ENCODE measurements at places on chromosomes 11 and 22.

DNA sequence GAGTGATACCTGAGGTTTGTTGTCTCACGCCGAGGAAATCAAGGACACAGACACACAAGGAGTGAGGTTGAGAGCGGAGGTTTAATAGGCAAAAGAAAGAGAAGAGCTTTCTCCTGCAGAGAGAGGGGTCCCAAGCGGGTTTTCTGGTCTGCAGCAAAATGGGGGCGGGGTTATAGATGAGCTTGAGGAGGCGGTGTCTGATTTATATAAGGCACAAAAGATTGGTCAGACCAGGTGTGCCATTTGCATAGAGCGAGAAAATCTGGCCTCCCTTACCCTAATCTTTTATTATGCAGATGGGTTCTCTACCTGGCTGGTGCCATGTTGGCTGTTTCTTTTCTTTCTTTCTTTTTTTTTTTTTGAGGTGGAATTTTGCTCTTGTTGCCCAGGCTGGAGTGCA, 11.8 kb downstream of the C11orf96 start:
- DNase-seq: no peak

DNA sequence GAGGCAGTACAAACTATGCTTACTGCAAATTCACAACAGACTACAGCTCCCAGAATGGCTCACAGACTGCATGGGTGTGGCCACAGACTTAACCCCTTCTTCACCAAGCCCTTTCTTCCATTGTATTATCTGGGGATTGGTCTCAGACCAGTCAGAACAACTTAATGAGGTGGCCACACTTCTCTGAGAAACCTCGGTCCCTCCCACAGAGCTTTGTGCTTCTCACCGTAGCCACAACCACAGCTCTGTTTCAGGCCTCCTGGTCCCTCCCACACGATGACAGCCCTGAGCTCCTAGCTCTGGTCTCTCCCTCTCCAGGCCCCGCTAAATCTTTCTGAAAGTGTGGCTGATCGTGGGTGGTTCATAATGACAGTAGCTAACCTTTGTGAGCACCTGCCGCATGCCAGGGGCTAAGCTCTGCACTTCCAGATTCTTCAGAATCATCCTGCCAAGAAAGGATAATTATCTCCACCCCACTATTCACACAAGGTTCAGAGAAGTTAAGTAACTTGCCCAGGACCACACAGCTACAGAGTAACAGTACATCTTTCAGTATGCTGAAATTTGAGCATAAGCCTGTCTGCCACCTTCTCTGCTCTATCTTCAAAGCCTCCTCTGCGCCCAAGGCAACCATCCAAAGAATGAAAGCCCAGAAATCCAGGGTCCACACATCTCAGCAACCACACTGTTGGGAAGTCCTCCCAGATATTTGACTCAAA, 5.4 kb downstream of the PDE2A start:
- no peak for DNase-seq

GRCh38 chr11:2698386-2699184, 1.2 kb downstream of the KCNQ1OT1 start:
- DNase-seq: no peak

DNA sequence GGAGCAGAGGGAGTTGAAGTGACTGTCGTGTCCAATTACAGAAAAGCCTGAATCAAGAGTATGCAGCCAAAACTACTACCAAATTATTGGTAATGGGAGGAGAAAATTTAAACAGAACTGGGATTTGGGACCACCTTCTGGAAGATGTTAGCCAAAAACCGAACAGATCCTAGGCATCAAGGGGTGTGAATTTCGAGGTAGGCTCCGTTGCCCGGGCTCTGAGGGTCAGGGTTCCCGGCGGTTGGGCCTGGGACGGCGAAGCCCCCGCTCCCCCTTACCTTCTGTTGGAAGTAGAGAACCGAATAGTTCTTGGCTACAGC, 313 bp downstream of the PRCP start:
- DNase-seq: no peak

DNA sequence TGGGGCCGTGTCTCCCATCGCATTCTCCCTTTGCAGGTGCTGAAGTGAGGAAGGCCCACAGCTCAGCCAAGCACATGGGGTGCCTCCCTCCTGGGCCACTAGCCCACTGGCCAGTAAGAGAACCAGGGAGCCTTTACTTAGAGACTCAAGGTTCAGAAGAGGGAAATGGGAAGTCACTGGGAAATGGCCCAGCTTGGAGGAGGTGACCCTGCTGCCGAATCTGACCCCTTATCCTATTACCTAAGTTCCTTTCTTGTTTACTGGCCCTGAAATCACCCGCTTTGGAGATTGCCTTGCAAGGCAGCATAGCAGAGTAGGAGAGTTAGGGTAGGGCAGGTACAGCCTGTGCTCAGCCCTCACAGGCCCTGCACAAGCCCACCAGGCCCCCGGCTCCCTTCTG, 24.4 kb downstream of the UPB1 start:
- no peak for DNase-seq

DNA sequence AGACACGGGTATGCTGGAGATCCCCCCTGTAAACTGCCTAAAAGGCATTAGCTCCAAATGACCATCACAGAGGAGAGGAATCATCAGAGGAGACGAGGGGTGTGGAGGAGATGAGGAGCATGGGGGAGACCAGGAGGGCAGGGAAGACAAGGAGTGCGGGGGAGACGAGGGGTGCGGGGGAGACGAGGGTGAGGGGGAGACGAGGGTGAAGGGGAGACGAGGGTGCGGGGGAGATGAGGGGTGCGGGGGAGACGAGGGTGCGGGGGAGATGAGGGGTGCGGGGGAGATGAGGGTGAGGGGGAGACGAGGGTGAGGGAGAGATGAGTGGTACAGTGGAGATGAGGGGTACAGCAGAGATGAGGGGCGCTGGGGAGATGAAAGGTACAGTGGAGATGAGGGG, 17.5 kb upstream of the GAL start:
- DNase-seq: no peak

GRCh38 chr22:45496451-45496941, 6.2 kb upstream of the FBLN1 start:
- no peak for DNase-seq

DNA sequence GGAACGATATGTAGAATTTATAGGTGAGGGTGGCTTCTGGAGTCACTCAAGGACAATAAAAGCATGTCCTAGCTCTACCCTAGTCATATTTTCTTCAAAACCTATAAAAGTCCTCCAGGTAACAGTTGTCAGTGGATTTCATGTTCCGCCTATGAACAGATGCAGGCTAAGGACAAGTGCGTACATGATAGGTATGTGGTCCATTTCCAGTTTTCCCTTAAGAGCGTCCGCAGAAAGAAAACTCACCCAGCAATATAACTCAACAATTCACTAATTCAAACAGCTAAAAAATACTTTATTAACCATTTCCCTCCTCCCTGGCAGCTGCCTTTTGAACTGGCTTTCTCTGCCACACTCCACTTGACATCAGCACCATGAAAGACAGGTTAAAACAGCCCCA, 50.2 kb upstream of the CCDC34 start:
- DNase-seq: no peak

GRCh38 chr11:92180664-92181251, 43.9 kb upstream of the FAT3 start:
- DNase-seq: no peak

GRCh38 chr11:7088921-7089320, at the start of gene RBMXL2:
Gene RBMXL2 (plus strand): TSS chr11:7088998. CDS start chr11:7089121, 123 bp downstream.
- no peak for DNase-seq

- peak; percentile 0 for DNase-seq
Measured at GRCh38 chr11:1208144-1208393, 14.8 kb upstream of the MUC5B start.

- DNase-seq: peak; percentile 54
Measured at GRCh38 chr22:38824585-38824984, 19.2 kb downstream of the NPTXR start.

- DNase-seq: no peak
Measured at GRCh38 chr11:78533399-78533798, 41.3 kb downstream of the NARS2 start.

DNA sequence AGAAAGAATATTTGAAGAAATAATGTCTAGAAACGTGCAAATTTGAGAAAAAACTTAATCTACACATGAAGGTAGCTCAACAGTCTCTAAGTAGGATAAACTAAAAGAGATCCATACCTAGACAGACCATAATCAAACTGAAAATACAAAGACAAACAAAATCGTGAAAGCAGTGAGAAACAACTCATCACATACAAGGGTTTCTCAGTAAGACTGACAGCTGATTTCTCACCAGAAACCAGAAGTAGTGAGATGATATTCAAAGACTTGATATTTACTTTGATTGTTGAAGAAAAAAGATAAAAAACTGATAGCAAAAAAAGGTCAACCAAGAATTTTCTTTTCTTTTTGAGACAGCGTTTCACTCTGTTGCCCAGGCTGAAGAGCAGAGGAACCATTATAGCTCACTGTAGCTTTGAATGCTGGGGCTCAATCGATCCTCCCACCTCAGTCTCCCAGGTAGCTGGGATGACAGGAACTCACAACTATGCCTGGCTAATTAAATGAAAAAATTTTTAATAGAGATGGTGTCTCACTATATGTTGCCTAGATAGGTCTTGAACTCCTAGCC, 17.4 kb downstream of the NPAT start:
- DNase-seq: no peak

DNA sequence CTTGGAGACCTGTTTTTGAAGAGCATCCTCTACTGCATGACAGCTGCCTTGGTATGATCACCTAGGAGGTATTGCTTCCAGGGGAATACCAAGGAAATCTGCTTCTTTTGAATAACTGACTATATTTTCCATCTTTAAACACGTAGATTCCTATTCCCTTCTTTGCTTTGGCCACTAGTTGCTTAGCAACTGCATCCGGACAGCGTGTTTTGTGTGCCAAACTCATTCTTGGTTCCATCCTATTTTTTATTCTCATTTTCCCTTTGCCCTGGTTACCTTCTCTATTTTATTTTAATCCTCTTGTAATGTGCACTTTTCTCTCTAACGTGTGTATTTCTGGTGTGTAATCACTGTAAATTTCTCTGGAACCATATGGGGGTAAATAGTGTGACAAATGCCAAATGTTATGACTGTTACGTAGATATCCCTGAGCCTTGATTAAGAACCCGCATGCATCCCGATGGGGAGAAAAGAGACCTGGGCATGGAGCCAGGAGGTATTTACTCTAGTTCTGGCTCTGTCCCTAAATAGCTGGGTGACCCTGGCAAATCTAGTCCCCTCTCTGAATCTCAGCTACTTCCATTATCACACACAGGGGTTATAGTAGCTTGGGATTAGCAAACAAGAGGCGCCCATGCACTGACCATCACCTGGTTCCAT, 241.7 kb downstream of the MIAT start:
- DNase-seq: no peak

GRCh38 chr11:35391922-35392688, 27.3 kb downstream of the SLC1A2 start:
- peak; percentile 94 for DNase-seq

DNA sequence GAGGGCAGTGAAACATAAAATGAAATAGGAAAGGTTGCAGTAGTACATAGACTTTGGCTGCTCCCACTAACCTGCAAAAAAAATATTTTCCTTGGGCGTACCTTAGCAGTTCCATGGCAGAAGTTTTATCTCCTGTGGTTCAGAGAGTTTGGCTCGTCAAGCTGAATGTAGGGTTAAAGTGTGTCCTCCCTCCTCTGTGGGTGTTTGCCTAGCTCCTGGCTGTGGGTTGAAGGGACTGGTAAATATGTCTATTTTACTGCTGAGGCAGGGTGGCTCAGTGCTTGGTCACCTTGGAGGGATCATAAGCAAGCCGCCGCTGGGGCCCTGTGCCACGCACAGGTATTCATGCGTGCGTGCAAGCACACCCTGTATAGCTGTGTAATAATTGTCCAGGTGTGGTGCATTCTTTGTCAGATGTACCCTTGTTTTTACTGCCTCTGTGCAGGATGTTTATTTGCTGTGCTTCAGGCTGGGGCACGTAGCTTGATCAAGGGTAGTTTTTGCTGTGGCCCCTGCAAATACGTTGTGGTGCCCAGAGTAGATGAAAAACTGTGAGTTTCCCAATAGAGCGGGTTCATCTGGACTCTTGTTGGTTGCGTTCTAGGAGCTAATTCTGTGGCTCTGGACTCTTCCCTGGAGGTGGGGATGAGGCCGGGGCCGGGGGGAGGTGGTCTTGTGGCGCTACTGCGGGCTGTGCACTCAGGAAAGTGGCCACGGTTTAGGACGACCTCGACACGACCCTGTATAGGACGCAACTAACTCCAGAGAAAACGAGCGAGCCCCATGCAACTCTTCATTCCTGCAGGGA, 732 bp upstream of the SORL1 start:
- peak; percentile 77 for DNase-seq

DNA sequence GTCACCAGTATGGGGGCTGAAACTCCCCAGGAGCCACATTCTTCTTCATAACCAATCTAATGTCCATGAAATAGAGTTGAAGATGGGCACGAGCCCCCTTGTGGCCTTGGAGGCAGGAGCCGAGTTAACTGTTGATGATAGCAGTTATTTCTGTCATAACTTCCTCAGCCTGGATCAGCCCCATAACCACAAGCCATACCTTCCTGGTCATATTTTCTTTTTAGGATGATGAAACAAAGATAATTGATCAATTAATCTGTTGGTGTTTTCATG, 65.0 kb upstream of the TTC12 start:
- no peak for DNase-seq

DNA sequence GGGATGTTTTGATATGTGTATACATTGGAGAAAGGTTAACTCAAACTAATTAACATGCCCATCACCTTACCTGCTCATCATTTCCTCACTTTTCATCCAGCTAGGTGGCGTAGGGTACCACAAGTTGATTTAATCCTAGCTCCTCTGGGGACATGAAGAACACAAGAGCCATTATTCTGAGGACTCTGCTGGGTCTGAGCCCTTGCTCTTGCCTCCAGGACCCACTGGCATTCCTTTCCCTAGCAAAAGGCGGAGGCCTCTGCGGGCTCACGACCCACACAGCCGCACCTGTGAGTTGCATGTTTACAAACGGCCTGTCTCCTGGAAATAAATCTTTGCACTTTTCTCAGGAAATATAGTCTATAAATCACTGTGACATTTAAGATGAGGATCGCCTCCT, 871.9 kb downstream of the TBC1D22A start:
- no peak for DNase-seq

- DNase-seq: no peak
Measured at GRCh38 chr11:130390071-130390758, 38.2 kb downstream of the ADAMTS8 start.

DNA sequence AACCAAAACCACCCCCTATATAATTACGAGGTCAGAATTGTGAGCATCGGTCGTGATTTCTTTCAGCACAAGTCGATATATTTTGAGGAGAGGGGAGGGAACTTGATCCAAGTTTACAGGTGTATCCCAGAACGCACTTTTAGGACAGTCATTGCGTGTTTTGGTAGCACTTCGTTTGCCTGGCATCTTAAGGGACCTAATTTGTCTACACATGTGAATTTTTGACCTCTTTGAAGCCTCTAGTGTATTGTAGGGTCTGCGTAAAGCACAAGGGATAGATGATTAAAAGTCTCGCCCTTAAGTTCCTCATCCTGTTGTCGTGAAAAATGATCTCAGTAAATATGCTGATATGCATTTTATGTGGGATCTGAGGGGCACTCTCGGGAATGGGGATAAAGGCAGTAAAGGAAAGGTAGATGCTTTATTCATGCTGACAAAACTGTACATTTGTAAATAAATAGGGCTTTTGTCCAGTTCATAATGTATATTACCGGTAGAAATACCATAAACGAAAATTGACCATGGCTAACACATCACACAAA, 632 bp upstream of the CCDC34 start:
- no peak for DNase-seq

- peak; percentile 38 for DNase-seq
Measured at GRCh38 chr11:60887556-60887955, 18.8 kb downstream of the PRPF19 start.

GRCh38 chr22:17241576-17242330, 22.5 kb upstream of the ADA2 start:
- DNase-seq: no peak

GRCh38 chr11:27201454-27202302, 161.1 kb downstream of the BBOX1 start:
- DNase-seq: no peak
